ENCODE measurements at places on chromosomes 3 and 15.
A peak's percentile ranks its signal among the peaks of the same experiment; 100 is the strongest.

DNA sequence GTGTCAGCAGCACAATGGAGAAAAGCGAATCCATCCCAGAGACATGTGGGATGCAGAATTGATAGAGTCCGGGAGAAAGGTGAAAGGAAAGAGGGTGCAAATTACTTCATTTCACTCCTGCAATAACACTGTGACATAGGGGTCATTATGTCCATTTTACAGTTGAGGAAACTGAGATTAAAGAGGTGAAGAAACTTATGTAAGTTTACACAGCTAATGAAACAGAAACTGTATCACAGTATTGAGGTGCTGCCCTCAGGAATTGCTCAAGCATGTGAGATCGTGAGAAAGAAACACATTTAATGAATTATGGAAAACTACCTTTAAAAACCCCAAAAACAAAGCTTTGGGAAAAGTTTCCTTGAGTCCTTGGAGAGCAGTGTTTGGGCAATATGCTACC lies 103.6 kb upstream of the PFN2 start:
- DNase-seq = no peak

- peak; percentile 44 for DNase-seq
Measured at GRCh38 chr3:43854283-43854682, 163.5 kb downstream of the ABHD5 start.

DNA sequence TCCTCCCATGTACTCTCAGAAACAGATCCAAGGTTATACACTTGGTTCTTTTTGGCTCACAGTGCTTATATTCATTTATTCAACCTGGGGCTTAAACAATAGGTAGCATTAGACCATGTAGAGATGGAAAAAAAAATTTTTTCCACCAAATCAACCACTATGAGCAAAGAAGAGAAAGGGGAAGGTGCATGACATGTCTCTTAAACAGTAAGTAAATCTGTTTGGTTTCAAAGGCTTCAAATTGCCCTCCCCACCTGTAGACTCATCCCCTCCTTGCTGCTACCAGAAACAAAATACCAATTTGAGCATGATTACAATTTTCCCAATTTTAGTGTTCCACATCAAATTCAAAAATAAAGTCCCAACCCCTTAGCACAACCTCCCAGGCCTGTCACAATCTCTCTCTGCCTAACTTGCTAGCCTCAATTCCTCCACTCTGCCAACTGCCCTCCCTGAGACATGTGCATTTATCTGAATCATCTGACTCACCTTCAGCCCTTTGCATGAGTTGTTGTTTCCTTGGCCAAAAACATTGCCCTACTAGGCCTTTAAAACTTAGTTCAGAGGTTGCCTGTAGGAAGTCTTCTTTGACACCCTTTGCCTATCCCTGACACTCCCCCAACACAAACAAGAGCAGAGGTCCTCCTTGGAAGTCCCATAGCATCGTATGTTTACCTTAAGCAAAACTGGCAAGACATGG lies 30.3 kb upstream of the TSC22D2 start:
- no peak for DNase-seq

GRCh38 chr3:58952128-58952917 lies 97.5 kb downstream of the CFAP20DC start:
- DNase-seq = peak; percentile 18

- peak; percentile 22 for DNase-seq
Measured at GRCh38 chr15:69451951-69452691, 497 bp upstream of the RPLP1 start.

DNA sequence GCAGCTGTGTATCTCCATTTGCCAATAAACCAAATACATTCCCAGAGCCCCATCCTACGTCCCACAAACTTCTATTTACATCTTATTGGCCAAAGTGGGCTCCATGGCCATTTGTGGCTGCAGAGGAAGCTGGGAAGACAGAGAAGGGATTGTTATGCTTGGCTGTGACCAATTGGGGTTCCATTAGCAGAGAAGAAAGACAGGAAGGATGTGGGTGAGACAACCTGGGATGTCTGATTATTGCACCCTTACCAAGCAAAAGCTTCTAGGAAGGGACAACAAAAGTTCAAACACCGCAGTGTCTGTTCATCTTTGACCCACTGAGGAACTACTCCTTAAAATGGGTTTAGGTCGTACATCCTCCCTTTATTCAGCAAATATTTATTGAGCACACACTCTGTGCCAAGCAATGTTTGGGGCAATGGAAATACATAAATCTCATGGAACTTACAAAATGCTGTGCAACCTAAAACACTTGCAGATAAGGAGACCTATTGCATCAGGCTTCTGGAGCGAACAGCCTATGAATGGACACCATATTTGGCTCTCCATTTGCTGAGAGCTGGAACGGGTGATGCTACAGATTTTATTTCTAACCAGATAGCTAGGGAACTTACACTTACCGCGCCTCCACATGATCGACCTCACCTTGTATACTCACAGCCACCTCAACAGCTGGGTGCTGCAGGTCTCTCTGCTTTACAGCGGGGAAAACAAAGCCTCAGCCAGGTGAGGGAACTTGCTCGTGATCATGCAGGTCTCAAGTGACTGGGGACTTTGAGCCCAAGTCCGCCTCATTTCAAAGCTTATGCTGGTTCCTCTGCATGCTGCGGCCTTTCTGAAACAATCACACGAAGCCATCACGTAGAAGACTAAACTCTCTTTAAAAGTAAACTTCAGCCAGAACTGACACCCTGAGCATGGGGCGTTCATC lies 21.4 kb upstream of the NR2E3 start:
- no peak for DNase-seq

DNA sequence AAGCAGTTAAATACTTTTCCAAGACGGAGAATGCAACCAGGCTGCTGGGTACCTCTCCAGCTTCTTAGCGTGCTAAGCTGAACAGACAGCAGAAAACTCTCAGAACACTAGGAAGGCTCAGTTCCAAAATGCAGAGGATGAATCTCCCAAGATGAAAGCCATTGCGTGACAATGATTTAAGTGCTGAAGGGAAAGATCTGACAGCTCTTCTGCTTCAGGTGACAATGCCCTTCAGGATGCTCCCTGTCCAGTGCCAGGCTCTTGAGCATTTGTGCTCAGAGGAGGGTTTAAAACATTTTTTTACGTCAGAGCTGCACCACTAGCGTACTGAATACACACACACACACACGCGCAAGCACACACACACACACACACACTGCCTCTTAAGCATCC lies 26.3 kb downstream of the ARHGEF3 start:
- DNase-seq = no peak

GRCh38 chr3:114899186-114899931 lies 247.7 kb downstream of the ZBTB20 start:
- DNase-seq = no peak

GRCh38 chr3:31562525-31562924 lies 29.8 kb downstream of the STT3B start:
- no peak for DNase-seq

GRCh38 chr15:23616536-23616935 lies 31.1 kb downstream of the MAGEL2 start:
- no peak for DNase-seq

GRCh38 chr15:77035999-77036471 lies 34.9 kb downstream of the TSPAN3 start:
- no peak for DNase-seq

- no peak for DNase-seq
Measured at GRCh38 chr3:88744896-88745295, 362.5 kb upstream of the EPHA3 start.

- DNase-seq = peak; percentile 46
Measured at GRCh38 chr3:21705769-21706168, 45.2 kb downstream of the ZNF385D start.

- DNase-seq = no peak
Measured at GRCh38 chr3:181629029-181629428, 82.7 kb upstream of the SOX2 start.

- DNase-seq = peak; percentile 12
Measured at GRCh38 chr3:158809642-158810041, 7.8 kb downstream of the MFSD1 start.

DNA sequence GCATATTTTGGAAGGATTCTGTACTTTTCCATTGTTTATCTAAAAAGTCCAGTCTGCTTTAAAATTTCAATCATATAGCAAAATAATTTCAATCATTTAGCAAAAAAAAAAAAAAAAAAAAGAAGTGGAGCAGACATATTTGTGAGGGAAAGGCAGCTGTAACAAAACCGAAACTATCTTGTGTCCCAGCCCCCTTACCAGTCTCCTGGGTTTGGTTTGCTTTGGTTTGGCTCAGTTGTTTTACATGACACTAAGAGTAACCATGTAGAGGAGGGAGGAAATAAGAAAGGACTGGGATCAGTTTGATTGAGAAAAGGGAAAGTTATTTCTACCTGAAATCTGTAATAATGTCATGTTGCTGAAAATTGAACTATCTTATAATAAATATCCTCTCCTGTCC lies 158.8 kb upstream of the GADL1 start:
- no peak for DNase-seq

GRCh38 chr15:91228383-91228782 lies 128.3 kb downstream of the SV2B start:
- DNase-seq = no peak

GRCh38 chr3:18866899-18867298 lies 281.4 kb upstream of the KCNH8 start:
- DNase-seq = no peak

- peak; percentile 39 for DNase-seq
Measured at GRCh38 chr3:66095295-66096001, 56.7 kb upstream of the MAGI1 start.

GRCh38 chr15:98943601-98944151 lies 63.9 kb downstream of the PGPEP1L start:
- no peak for DNase-seq

DNA sequence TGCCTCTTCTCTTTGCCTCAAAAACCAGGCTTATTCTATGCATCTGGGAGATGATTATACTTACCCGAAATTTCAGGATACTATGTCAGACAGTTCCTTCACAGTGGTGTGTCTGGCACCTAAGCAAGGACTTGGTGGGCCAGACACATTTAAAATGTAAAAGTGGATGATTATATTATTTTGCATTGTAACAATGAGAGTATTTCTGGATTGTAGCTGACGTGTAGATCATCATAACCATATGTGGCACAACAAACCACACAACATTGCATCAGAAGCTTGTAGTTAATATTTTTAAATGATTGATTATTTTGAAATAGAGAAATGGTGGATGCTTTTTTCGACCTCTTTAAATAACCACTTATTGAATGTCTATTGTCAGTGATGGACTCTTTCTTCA lies 109.0 kb downstream of the TIGIT start:
- no peak for DNase-seq

DNA sequence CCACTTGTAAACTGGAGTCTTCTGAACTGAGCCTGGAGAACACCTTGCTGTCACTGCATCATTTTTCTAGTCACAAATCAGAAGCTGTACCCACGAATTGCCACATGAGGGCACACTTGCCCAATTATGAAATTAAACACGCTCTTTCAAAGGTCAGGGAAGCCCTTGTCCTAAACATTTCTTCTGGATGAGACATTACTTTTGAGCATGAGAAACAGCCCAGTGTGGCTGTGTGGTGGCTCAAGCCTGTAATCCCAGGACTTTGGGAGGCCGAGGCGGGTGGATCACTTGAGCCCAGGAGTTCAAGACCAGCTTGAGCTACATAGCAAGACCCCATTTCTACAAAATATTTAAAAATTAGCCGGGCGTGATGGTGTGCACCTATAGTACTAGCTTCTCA lies 27.5 kb upstream of the CFAP161 start:
- peak; percentile 79 for DNase-seq

GRCh38 chr3:112774293-112774926 lies 72.3 kb downstream of the CD200R1L start:
- peak; percentile 89 for DNase-seq

DNA sequence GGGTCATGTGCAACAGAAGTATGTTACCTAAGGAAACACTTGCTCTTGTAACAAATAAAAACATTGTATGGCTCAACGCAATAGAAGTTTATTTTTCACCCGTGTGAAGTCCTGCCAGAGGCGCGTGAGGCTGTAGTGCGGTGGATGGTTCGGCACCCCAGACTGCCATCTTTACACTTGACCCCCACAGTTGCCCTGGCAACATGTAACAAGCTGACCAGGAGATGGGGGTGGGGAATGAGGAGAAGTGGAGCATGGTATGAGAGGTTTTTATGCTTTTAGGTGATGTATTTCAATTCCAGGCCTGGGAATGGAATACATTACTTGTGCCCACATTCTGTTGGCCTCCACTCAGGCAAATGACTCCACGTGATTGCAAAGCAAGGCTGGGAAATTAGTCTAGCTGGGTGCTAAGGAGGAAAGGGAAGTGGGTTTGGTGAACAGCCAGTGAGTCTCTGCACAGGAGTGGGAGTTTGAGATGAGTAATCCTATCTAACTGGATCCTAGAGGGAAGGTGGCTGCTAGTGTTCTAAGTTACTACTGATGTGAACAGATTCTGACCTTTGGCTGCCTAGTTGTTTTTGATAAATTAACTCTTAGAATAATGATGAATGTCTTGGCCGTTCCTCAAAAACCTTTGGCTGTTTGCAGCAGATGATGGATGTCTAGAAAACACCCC lies 33.8 kb upstream of the GREM1 start:
- peak; percentile 87 for DNase-seq

DNA sequence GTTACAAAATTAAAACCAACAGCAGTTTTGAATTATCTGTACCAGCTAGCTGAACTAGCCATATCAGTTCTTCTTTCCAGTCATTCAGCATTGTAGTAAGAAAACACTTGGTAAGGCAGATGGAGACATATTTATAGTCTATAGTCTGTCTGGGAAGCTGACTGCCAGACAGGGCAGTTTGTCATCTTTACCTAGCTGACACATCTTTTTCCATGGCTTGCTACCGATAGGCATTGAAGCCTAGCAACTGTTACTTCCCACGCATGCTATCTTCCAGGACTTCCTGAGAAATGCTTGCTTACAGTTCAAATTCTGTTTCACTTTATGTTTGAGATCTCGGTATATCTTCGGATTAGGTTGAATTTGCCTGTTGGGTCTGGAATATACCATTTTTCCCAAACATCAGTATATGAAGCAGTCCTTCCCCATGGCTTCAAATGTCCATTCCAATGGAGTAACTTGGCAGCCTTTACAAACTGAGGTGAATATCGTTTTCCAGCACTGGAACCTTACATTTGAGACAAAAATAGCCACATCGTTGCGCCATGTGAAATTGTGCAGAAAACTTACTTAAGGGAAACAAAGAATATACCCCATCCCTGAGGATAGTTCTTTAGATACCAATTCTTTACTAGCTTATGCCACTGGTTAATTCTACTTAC lies 8.8 kb downstream of the GNL3 start:
- DNase-seq = no peak

DNA sequence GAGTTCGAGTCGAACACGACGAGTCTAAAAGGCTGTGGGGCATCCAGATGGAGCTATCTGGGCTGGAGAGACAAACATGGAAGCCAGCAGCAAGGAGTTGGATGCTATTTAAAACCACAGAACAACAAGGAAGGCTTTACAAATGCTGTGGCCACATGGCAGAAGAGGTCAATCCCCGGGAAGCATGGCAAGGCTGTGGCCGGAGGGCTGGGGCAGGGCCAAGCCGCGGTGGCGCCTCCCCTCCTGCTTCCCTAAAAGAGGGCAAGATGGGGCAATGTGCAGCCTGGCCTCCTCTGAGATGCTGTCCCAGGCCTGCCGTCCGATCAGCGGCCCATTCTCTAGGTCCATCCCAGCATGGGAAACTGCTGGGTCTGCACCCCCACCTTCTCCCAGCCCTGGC lies 139.1 kb downstream of the SRGAP3 start:
- DNase-seq = no peak

Data from brain microvascular endothelial cell (primary cell).